ENCODE measurements at places on chromosomes 4 and X.

DNA sequence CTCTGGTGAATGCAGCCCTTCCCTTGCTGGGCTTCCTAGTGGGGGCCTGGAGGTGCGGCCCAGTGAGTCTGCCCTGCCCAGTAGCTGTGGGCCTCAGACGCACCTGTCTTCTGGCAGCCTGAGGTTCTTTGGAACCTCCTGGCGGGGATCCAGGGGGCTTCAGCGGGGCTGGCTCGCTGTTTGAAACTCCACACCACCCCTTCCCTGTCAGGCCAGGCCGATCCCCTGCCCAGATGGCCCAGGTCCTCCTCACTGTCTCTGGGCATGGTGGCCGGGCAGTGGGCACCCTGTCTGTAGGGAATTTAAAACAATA lies 10.7 kb upstream of the NKX1-1 start:
- no peak for DNase-seq

DNA sequence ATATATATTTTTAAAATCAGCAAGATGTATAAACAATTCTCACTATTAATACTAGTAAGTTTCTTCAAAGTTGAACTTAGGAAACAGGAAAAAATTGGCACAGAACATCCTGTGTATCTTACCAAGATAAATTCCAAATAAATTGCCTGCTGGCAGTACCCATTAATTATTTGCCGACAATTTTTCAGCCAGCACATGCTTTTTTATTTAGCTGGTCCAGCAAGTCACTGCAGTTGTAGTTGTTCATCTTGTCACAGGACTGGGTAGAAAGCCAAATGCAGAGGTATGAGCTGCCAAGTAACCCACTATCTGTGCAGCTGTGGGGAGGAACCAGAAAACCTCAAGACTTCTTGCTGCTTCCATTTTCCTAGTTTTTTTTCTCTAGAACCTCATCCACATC lies 113.4 kb downstream of the PACRGL start:
- no peak for DNase-seq

DNA sequence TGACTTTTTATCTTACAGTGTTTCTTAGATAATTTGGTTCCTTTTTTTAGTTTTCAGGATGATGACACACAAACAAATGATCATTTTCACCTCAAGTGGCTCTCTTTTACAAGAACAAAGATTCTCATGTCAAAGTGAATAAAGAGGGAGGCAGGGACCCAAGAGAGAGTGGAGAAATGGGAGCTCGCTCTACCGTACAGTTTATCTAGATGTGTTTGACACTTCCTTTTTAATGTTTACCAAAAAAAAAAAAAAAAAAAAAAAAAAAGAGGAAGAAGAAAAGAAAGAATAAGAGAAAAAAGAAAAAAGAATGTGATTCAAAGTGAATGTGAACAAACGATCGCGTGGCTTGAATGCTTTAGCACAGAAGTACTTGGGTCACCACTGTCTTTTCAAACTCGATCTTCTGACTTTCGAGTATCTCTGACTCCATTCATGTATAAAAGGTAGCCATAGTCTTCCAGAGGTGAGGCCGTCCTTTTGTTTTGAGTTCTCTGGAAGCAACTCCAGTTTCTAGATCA lies 75.6 kb upstream of the GRXCR1 start:
- no peak for DNase-seq

DNA sequence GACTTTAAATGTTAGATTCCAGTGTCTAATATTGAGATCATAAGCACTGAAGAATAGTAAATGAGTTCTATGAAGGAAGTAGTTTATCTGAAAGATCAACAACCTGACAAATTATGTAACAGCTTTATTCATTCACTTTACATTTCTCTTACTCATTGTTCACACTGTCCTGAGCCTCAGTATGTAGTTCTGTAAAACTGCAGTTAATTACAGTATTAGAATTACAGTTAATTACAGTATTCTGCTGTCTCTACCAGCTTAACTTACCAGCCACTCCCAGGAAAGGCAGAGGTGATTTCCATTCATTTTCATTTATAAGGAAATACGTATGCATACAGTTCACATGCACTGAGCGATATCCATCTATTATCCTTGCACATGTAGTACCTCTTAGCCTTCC lies 32.7 kb downstream of the NFKB1 start:
- no peak for DNase-seq

- DNase-seq, result no peak
Measured at GRCh38 chrX:5458300-5458842, 770.3 kb downstream of the NLGN4X start.
